ENCODE measurements at places on chromosomes 7 and 10.
A peak's percentile ranks its signal among the peaks of the same experiment; 100 is the strongest.

DNA sequence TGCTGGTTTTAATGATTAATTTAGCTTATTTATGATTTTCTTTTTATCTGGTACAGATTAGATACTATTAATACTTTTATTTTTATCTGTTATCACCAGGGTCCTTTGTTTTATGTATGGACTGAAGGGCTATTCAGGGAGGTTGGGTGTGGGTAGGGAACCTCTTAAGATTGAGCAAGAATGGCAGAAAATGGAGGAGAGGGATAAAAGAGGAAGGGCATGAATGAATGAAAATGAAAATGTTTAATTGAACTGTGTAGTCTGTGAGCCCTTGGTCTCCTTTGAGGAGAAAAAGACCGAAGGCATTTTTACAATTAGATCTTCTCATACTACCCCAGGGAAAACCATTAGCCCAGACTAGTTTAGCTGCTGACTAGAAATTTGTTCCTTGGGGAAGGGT lies 93.1 kb downstream of the CDK14 start:
- DNase-seq, result no peak

GRCh38 chr7:139776486-139777132 lies 1.2 kb downstream of the HIPK2 start:
- DNase-seq, result peak; percentile 69

GRCh38 chr10:127463548-127463947 lies 85.6 kb upstream of the NPS start:
- no peak for DNase-seq

GRCh38 chr7:8296362-8296659 lies 34.3 kb upstream of the ICA1 start:
- no peak for DNase-seq

GRCh38 chr10:76082956-76083355 lies 651.5 kb downstream of the LRMDA start:
- no peak for DNase-seq

- DNase-seq, result peak; percentile 50
These were observed 44.6 kb downstream of the CFAP46 start for GRCh38 chr10:132897516-132898381.

Measured in activated effector memory CD4-positive, alpha-beta T cell treated with anti-CD3 and anti-CD28 coated beads, Interleukin-2, amount 50 U/mL, for 16 hours (primary cell).